ENCODE measurements at places on chromosomes 4 and X.

- no peak for DNase-seq
Measured at GRCh38 chr4:4521136-4521535, 20.7 kb downstream of the STX18 start.

GRCh38 chrX:16659321-16659720 is 9.4 kb downstream of the S100G start:
- DNase-seq: no peak

DNA sequence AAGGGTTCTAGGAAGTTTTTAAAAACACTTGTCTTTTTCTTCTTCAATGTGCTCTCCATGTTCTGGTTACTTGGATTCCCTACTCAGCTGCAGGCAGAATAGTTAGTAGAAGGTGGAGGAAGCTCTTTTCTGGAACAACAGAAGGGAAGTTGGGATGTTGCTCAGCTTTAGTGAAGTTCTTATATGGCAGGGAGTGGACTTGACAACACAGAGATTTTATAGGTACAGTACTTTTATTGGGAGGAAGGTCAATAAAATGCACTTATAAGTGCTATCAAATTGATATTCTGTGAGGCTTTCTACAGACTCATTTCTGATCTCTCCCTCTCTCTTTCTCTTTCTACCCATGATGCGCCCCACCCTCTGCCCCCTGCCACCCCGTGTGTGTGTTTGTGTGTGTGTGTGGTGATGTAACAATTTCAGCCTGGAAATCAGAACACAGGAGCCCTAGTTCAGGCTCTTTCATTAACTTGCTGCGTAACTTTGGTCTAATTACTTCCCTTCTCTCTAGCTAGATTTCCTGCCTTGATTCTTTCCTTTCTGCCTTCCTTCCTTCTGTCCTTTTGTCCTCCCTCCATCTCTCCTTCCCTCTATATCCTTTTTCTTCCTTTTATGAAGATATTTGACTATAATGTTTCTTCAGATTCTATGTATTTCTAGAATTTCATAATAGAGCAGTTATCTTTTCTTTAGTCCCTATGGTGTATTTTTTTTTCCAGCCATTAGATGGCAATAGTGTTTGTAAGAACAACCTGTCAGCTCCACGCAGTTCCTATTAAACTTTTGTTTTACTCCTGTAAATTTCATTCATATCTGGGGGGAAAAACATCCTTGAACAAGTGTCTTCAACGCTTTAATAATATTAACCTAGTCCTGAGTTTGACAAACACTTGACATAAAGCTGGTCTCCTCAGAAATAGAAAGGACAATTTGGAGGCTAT is 37.1 kb downstream of the HEPH start:
- peak; percentile 7 for DNase-seq

DNA sequence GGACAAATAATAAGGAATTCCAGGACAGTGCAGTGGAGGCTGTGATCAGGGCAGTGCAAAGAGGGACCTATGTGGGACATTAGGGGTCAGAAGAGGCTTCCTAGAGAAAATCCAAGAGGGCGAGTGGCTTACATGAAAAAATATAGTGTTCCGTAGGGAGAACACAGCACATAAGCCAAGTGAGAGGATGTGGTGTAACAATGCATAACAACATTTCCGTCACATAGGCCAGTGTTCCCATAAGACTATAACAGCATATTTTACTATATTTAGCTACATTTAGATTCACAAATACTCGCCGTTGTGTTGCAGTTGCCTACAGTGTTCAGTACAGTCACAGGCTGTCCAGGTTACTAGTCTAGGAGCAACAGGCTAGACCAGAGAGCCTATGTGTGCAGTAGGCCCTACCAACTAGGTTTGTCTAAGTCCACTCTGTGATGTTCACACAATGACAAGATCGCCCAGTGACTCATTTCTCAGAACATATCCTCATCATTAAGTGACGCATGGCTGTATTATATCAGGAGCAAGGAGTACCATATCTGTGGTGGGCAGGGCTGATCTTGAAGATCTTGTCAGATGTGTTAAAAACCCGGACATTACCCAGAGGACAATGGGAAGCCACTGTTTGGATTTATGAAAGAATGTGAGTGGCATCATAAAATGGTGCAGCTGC is 74.0 kb upstream of the TBL1X start:
- no peak for DNase-seq

GRCh38 chr4:105305019-105305836 is 158.6 kb downstream of the TET2 start:
- no peak for DNase-seq

DNA sequence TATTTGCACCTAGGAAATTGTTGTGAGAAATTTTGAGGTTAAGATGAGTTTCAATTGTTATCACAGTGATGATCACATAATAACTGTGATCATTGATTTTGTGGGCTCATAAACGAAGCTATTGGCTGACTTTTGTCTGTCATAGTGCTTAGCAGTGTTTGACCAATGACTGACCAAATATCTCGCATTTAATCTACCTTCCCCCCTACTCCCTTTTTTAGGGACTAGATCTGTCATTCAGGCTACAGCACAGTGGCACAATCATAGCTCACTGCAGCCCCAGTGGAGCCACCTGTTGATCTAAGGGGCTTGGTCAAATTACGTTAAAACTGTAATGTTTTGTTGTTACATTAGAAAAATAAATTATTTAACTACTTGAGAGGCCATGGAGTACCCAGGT is 1.5 kb downstream of the FUNDC2 start:
- DNase-seq: no peak

All from mesenchymal stem cell (in vitro differentiated cells and primary cell).